ENCODE measurements at places on chromosomes 1 and 21.

DNA sequence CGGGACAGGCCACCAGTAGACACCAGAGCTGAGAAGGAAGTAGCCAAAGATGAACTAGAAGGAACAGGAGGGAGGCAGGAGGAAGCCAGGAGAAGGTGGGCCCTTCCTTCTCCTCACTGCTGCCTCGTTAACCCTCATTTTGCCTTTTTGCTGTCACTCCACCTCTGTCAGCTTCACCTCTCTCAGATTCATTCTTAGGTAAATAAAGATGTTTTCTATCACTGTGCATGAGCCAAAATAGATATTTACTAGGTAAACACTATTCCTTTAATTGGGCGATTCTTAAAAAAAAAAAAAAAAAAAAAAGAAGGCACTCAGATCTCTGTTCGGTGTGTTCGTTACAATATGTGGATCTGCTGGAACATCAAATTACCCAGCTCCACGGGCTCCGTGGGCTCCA, 112.3 kb downstream of the GLUL start:
- no peak for DNase-seq

GRCh38 chr1:120133228-120133927, 42.9 kb downstream of the SEC22B start:
- DNase-seq = no peak

GRCh38 chr1:31541194-31541593, 35.1 kb upstream of the TINAGL1 start:
- DNase-seq = no peak

DNA sequence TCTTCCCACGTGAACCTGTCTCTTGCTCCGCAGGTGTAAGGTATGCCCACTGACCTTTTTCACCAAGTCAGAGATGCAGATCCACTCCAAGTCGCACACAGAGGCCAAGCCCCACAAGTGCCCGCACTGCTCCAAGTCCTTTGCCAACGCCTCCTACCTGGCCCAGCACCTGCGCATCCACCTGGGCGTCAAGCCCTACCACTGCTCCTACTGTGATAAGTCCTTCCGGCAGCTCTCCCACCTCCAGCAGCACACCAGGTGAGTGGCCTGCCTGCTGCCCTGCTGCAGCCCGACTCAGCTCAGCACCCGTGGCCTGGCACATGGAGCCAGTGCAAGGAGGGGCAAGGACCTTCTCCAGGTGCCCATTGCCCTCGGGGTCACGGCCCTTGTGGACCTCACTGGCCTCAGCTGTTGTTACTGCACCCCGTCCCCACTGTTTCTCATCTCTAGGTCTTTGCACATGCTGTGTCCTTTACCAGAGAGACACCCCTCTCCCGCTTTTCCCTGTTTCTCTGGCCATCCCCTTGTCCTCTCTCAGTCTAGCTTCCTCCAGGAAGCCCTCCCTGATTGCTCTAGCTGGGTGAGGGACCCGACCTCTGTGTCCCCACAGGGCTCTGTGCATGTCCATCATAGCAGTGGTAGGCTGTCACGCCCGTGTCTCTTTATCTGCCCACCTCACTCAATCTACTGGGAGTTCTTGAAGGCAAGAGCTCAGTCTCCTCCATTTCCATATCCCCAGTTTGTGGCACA, 25.4 kb downstream of the ZNF362 start:
- DNase-seq = no peak

DNA sequence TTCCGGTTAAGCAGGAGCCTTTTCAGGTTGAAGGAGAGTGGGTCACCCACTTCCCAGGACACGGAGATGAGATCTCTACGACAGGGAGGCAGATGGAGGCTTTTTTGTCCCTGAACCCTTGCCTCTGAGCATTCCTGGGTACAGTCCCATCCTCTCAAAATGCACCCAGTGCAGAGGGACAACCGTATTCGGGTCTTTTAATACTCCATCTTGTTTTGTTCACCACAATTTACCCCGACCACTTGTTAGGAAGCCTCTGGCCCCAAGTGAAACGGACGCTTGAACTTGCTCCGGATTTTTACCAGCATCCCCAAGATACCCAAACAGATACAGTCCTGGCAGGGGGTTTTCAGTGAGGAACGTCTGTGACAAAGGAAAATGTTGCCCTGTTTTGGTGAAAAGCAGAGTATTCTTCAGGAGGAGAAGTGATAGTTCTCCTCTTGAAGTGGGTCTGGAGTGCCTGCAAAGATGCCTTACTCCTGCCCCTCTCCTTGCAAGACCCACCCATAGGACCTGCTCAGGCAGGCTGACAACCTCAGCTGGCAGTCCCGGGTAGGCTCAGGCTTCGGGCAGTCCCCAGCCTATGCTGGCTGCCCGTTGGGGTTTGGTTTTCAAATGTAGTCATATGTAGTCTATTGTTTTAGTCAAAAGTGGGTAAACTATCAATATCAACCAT, 669 bp upstream of the ARL8A start:
- no peak for DNase-seq

DNA sequence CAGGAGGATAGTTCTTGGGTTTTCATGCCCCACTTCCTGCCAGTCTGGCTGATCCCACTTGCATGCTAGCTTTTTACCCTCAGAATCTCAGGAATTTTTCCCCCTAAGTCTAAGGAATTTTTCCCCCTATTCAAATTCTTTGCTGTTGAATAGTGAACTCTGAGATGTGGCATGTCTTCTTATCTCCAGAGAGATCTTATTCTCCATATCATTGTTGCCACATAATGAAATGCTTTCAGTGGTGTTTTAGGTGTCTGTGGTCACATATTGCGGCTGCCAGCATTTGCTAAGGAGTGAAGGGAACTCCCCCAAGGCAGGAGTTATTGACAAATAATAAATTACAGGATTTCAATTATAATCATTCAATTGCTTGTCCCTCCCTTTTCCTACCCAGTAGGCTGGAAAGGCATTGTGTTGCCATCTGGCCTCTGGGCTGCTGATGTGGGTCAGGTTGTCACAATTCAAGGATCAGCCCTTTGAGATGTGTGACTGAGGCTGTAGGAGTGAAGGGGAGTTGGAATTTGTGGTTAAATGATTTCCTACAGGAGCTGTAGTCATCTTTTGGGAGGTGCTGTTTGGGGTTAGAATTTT, 3.9 kb upstream of the FLG start:
- no peak for DNase-seq

GRCh38 chr21:29152916-29153315, 22.5 kb downstream of the MAP3K7CL start:
- DNase-seq = no peak

DNA sequence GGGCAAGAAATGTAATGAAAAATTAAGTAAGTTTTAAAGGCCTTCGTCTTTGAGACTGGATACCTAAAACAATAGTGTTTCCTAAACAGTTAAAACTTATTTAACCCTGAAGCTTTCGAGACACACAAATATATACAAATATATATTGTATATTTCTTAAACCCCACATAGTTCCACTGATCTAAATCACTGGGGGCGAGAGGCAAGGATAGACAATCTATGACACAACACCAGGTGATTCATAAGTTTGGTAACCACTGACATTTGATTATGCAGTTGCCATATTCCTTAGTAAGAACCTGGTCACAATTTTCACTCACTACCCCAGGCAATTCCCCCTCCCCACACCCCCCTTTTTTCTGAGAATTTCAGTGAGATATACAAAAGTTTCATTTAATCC, 55.3 kb upstream of the BOLA1 start:
- DNase-seq = no peak

DNA sequence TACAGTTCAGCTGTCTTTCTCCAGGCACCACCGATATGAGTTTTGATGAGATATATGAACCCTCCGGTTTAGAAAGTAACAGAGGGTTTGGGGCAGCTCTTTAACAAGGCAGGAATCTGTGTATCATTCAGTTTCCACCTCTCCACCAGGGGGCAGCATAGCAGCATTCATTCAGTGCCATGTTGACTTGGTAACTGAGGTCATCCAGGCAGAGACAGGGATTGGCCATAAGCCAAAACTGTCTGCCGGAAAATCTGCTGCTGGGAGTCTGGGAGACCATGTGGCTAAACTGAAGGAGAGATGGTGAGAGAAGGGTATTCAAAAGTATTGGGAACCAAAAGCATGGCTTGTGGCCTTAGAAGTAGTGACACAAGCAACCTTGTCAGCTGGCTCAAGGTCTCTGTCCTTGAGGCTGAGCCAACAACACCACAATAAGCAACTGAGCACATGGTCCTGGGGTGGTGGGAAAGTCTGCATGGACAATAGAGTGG, 98.5 kb downstream of the LMX1A start:
- peak; percentile 88 for DNase-seq

DNA sequence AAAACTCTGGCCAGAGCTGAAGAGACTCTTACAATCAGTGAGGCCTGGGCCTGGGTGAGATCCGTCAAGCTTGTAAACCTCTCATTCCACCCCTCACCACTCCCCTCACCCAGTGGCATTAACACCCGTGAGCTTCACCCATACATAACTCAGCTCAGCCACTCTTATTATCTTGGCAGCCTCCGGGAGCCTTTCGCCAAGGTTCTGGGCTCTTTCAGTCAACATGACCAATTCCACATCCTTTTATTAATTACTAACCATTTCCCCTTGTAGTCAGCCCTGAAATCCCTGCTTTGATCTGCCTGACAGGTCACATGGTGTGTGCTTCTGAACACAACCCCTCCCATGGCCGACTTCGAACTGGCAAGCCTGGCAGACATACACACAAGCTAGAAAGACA, 134.8 kb downstream of the SETD4 start:
- DNase-seq = no peak
